Stimulated activated CD8-positive, alpha-beta memory T cell treated with anti-CD3 and anti-CD28 coated beads, Interleukin-4, amount 100 ng/mL, for 1 hour (primary cell): ENCODE measurements at places on chromosomes 2 and 18.
A peak's percentile ranks its signal among the peaks of the same experiment; 100 is the strongest.

DNA sequence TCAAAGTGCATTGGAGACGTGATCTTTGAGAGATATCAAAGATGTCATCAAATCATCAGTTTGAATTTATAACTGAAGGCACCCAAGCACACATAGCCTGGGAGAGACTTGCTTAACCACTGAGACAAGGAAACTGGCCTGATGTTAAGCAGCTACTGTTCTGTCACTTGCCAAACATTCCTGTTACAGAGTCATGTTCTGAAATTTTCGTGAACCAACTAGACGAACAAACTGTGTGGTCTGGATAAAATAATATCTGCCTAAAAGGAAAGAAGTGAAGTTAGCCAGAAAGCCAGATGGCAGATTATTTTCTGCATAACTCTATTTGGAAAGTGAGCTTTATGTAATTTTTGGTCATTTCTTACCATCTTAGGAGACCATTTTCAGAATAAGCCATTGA, 51.4 kb downstream of the SPATS2L start:
- DNase-seq, result no peak

DNA sequence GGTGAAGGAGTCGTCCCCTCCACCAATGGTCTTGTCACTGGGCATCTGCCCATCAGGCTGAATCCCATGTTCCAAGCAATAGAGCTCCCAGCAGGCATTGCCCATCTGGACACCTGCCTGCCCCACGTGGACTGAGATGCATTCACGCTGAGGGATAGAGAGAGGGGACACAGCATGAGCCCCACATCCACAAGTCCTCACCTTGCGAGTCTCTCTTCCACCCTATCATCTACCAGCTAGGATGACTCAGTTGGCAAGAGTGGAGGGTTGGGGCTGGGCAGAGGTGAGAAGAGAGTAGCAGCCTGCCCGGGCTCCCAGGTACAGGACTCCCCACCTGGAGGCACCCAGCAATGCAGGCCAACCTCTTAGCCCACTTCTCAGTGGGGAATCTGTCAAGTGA, 959 bp upstream of the TUBA4B start:
- DNase-seq, result no peak

DNA sequence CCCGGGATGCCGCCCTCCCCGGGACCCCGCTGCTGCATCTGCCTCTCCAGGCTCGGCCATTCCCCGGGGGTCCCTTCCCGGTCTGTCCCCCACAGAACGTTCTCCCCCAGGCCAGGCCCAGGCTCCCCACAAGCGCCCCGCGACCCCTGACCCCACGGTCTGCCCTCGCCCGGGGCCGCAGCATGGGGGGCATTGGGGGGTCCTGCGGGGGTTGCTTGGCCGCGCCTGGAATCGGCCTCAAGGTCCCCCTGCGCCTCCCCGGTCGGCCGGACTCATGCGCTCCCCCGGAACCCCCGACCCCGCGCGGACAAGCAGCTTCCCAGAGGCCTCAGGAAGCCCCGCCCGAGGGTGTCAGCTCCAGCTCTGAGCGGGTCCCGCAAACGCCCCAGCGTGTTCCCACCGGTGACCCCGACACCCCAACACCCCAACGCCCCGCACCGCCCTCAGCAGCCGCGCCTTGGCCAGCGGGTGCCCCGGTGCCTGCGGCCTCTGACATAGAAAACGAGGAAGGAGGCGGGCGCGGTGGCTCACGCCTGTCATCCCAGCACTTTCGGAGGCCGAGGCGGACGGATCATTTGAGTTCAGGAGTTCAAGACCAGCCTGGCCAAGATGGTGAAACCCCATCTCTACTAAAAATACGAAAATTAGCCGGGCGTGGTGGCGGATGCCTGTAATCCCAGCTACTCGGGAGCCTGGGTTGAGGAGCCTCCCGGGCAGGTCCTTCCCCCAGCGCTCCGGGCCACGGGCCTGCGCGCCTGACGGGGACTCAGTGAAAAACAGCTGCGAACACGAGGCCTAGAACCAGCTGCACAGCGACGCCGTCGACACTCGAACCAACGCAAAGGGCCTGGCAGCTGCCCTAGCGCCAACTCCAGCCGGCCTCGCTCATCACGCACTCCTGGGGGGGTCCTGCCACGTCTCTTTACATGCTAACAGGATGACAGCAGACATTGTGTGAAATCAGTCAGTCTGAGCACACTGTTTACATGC, 61.8 kb upstream of the CTDP1 start:
- DNase-seq, result no peak

- DNase-seq, result no peak
Measured at GRCh38 chr2:171136024-171136423, 24.7 kb downstream of the TLK1 start.

GRCh38 chr2:55422876-55423665, 3.4 kb upstream of the CCDC88A start:
- no peak for DNase-seq

DNA sequence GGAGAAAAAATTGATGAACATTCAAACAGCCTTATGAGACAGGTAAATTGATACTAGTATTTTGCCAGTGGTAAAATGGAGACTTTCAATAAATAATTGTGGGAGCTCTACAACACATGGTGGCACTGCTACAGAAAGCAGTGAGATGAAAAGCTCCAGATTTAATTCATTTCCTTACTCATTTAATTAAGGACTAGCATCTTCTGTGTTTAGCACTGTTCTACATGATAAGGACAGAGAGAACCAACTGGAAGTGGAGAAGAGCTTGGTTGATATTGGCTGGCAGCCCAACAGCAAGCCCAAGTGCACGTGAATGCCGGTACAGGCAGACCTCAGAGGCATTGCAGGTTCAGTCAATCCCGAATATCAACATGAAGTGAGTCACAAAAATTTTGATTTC, 470.4 kb upstream of the MYT1L start:
- no peak for DNase-seq

DNA sequence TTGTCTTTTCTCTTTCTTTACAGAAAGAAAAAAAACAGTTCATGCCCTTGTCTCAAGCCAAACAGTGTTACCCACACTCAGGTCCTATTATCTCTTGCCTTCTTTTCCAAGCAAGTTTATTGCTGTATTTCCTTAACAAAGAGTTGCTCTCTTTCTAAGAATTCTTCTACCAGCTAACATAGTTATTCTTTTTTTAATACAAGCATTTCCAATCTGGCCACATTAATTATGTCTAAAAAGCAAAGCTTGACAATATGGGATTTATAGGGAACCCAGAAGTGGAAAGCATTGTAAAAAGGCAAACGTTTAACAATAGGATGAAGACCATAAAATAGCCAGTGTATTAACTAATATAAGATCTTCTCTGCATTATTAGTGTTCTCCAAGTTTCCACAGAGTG, 272.5 kb upstream of the CWC22 start:
- DNase-seq, result no peak

DNA sequence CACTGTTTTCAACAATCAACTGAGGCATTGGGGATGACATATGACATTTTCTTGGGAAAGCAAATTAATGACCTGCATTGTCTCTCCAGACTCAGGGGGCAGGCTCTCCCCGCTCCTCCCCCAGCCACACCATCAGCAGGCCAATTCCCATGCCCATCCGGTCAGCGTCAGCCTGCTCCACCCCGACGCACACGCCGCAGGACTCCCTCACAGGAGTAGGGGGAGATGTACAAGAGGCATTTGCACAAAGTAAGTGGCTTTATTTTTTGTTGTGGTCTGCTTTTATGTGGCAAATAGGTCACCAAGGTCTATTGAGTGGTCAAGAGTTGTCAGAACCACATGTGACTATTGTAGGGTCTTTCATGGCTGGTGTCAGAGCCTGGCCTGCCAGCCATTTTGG, 165.1 kb downstream of the DTNA start:
- no peak for DNase-seq

GRCh38 chr2:230933521-230934180, 8.6 kb upstream of the GPR55 start:
- no peak for DNase-seq

GRCh38 chr2:167177196-167177595, 288.9 kb downstream of the XIRP2 start:
- DNase-seq, result no peak

GRCh38 chr2:119389615-119390306, 23.0 kb downstream of the DBI start:
- no peak for DNase-seq

GRCh38 chr2:134287323-134287722, 33.5 kb downstream of the MGAT5 start:
- DNase-seq, result no peak

GRCh38 chr2:197711578-197711977, 6.4 kb downstream of the MARS2 start:
- DNase-seq, result no peak

DNA sequence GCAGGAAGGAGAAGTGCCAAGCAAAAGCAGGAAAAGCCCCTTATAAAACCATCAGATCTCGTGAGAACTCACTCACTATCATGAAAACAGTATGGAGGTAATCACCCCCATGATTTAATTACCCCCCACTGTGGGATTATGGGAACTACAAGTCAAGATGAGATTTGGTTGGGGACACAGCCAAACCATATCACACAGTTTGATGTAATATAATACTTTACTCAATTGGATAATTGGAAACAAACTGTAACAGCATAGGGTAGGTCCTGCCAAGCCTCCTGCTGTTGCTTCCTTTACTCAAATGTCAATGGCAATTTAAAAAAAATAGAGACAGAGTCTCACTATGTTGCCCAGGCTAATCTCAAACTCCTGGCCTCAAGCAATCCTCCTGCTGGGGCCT, 15.5 kb upstream of the METTL21A start:
- DNase-seq, result no peak

GRCh38 chr2:204360218-204361007, 184.9 kb upstream of the PARD3B start:
- no peak for DNase-seq

DNA sequence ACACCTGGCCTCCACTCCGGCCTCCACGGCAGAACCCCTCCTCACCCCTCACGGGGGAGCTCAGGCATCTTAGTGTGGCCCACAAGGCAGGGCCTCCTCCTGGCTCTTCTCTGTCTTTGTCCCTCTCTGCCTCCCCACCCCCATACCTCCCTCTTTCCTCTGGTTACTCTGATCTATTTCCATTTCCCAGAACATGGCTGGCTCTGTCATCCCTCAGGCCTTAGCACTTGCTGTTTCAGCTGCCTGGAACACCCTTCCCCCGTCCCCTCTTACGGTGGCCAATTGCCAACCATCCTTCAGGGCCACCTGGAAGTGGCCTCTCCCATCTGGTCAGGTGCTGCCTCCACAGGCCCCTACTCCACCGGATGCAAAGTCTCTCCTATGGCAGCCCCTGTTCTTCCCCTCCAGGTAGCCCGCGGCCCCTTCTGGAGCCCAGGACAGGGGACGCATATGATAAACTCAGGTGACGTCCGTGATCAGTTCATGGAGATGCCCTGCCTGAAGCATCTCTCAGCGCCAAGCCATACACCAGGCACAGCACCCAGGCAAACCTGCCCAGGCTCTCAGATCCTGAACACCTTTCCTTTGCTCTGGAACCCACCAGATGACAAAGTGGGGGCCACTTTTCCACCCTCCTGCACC, 3.6 kb upstream of the ECEL1 start:
- no peak for DNase-seq

- DNase-seq, result no peak
Measured at GRCh38 chr2:9373047-9373446, 50.3 kb downstream of the ITGB1BP1 start.

- no peak for DNase-seq
Measured at GRCh38 chr2:112273349-112273748, 2.0 kb upstream of the ZC3H6 start.

- DNase-seq, result peak; percentile 9
Measured at GRCh38 chr18:42028247-42028832, 73.3 kb downstream of the PIK3C3 start.

- DNase-seq, result no peak
Measured at GRCh38 chr18:7256618-7257425, 25.9 kb downstream of the LRRC30 start.

DNA sequence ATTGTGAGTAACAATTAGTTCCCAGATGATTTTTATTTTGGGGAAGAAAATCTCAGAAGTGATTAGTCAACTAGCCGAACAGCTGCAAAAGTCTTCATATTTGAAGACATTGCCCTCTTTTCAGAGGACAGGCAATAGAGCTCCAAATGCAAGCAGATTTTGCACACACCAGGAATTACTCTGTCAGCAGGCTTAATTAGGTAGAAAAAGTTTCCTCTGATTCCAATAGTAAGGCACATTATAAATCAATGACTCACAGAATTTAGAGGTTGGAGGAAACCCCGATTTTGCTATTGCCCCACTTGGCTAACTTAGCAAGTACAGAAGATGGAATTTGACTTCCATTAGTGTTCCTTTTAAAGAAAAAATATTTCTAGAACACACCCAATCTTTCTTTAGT, 30.7 kb upstream of the SCN1A start:
- DNase-seq, result no peak

- no peak for DNase-seq
Measured at GRCh38 chr2:179341152-179341866, 76.7 kb upstream of the SESTD1 start.

GRCh38 chr2:187586011-187586641, 31.9 kb upstream of the TFPI start:
- no peak for DNase-seq

DNA sequence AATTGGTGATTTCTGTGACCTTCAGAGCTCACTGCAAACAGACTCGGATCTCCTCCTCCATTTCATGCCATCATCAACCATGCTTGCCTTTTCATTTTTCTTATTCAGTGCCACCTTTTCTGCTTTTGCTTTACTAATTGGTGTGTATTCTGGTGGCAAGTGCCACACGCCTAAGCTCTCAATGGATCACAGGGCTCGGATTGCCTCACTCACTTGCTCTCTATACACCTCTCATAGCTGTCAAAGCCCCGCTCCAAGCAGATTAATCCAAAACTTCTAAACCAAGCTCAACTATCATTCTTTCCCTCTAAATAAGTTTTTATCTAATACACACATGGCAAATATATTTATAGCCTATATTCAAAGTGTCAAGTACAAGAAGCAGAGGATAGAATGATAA, 86.4 kb downstream of the PLEKHM3 start:
- DNase-seq, result no peak

GRCh38 chr2:161990036-161990435, 84.0 kb downstream of the DPP4 start:
- DNase-seq, result no peak

DNA sequence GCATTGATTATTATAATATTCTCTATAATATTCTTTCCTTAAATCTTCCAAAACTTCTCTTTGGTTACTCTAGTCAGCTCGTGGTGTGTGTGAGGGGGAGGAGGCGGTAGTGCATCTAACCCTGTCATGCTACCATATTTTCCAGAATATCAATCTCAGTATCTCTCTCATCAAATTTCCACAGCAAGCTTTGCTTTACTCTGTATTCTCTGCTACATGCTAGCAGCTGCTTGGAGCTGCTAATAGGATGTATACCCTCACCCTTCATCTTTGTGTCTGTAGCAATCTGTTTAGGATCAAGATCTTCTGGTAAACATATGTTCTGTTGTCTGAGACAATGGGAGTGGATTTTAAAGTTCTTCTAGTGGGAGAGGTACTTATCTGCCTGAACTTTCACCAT, 303.8 kb upstream of the KLHL14 start:
- DNase-seq, result no peak

- no peak for DNase-seq
Measured at GRCh38 chr2:66575625-66576310, 140.8 kb downstream of the MEIS1 start.

GRCh38 chr2:156115338-156115737, 217.2 kb downstream of the NR4A2 start:
- no peak for DNase-seq
